ENCODE measurements at places on chromosomes 11 and 22.

- DNase-seq = peak; percentile 100
Observed at GRCh38 chr11:119491753-119492510, 69.0 kb upstream of the THY1 start.

- no peak for DNase-seq
Observed at GRCh38 chr11:115961159-115962003, 457.2 kb upstream of the CADM1 start.

DNA sequence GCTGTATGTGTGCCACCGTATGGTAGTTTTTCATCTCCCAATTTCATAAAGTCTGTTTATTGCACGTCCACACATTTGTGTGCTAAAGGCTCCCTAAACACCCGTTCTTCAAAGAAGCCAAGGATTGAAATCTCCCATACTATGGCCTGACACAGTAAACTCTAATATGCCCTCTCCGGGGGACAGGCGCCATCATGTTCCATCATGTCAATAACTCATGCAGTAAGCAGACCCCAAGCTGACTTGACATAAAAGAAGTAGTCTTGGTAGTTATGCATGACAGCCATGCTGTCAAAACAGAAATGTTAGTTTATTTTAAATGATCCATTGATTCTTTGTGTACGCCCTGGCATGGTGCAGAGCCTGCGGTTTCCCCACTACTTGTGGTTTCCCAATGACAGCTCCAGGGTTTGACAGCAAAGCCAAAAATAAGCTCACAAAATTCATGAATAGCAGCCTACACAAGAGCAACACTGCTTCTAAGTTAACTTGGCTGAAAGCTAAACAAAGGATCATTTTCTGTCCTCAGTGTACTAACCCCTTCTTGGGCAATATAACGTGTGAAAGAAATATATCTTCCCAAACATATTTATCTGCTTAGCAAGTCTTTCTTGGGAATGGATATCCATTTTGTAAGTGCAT lies 56.5 kb upstream of the CABP7 start:
- DNase-seq = no peak

- DNase-seq = no peak
Observed at GRCh38 chr22:20238536-20238900, 29.6 kb downstream of the RTN4R start.

DNA sequence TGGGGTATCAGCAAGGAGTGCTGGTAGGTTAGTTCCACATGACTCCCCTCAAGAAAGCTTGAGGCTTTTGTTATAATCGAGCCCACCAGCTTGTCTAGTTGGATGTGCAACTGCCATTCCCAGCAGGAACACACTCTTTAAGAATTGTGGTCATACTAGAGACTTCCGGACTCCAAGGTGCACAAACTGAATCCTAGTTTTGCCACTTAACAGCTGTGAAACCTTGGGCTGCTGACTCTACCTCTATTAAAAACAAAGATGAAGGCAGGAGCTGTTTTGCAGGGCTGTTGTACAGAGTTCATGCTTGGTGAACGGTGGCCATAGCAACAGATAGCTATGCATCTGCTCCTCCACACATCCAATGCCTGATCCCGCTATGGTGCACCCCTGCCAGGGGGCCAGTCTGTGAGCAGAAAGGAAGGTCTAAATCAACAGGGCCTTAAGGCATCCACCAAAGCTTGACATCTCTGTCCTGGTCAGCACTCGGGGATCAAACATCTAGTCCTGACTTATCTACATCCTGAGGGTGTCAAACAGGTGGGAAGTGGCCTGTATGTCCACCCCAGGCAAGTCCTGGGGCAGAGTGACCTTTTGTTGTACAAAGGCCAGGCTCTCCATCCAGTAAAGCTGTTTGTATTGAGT lies 36.4 kb downstream of the DKK3 start:
- no peak for DNase-seq

DNA sequence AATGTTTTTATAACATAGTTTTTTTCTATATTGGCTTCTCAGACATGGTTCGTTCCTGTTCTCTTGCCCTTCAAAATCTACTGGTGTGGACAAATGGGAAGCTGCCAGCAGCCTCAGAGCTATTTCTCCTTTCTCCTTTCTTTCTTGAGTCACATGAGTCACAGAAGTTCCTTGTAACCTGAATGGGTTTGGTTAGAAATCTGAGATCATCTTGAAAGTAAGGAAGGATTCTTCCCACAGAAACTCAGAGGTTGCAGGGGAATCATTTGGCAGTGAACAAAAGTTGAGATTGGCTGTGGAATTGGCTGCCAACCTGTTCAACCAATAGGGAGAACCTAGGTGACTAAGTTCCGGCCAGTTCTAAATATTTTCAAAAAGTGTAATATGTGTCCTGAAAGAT lies 12.5 kb downstream of the PLET1 start:
- no peak for DNase-seq

- no peak for DNase-seq
Observed at GRCh38 chr11:16985297-16985696, 28.9 kb downstream of the PLEKHA7 start.

- DNase-seq = no peak
Observed at GRCh38 chr22:25741692-25742626, at the start of gene MYO18B. Gene MYO18B (plus strand): TSS chr22:25742188. CDS start chr22:25761093, 18,905 bp downstream.

DNA sequence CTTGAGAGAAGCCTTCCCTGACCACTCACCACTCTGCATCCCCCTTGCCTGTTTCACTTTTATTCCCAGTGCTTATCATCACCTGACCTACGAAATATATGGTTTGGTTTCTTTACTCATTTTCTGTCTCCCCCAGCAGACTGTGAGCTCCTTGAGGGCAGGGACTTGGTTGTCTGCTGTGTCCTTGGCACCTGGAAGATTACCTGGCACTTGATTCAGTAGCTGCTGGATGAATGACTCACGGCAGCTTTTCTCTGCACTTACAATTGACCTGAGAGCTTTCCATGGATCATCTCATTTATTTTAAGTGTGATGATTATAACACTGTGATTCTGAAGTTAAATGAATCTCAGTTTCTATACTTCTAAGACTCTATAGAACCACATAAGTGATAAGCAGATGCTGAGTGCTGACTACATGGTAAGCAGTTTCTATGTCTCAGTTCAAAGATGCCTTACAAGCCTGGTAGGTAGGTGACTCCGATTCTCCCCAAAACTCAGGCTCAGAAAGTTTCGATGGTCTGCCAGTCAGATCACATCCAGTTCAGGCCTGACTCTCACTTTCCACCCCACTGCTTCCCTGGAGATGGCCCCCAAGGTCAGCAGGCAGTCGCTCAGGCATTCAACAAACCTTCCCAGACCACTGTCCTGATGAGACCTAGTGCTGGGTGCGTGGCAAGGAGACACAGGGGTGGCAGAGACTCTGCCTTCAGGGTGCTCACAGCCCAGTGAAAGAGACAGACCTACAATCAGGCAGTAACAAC lies 11.6 kb downstream of the IL2RB start:
- DNase-seq = no peak

GRCh38 chr11:122154227-122154626 lies 38.2 kb upstream of the BLID start:
- no peak for DNase-seq

DNA sequence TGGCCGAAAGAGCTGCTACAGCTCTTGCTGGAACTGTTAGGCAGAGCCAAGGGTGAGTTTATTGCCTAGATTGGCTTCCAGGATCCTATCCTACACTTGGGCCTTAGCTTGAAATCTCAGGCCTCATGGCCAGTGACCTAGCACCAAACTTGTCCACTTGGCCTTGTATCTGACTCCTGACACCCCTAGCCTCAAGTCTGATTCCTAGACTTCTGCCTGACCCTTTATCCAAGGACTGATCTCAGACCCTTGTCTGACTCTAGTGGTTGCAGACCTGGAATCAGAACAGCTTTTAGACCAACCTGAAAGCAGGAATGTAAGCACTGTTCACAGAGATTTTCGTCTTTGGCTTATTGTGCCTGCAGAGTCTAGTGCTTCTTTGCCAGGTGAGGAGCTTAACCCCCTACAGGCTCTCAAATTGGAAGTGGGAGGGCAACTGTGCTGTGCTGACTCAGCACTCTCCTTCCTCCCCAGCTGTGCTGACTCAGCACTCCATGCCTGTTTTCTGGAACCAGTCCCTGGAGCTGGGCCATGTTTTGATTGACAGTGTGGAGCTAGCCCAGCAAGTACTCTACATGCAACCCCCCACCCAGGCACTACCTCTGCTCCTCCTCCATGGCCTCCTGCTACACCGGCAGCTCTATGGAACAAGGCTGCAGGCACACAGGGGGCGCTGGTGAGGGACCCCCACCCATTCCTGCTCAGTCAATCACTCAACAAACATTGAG lies 35.1 kb downstream of the RRP8 start:
- DNase-seq = peak; percentile 88

GRCh38 chr11:96424693-96425092 lies 34.9 kb downstream of the JRKL start:
- DNase-seq = no peak

GRCh38 chr11:133081730-133082452 lies 450.4 kb downstream of the OPCML start:
- DNase-seq = no peak

- no peak for DNase-seq
Observed at GRCh38 chr11:12175694-12176241, 65.4 kb downstream of the MICAL2 start.

DNA sequence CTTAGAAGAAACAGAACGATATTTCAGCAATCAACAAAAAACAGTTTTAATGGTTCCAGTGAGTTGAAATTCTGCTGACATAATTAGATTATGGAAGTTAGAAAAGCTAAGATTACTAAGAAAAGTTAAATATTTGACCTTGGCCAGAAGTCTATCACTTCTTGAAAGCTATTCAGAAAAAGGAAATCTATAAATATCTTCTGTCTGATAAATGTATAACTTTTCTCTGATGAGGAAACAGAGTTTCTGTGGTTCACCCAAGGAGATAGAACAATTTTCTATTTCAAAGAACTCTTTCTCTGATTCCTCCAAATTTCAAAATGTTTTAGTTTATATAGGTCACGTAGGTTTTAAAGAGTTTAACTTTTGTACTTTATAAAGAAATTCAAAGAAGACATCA lies 438.4 kb upstream of the CHORDC1 start:
- DNase-seq = no peak

GRCh38 chr22:32888976-32889375 lies 87.5 kb downstream of the TIMP3 start:
- DNase-seq = no peak

GRCh38 chr11:117877120-117877784 lies 794 bp upstream of the FXYD6 start:
- DNase-seq = peak; percentile 34

- no peak for DNase-seq
Observed at GRCh38 chr11:2169005-2169378, 2.6 kb downstream of the TH start.

- DNase-seq = no peak
Observed at GRCh38 chr11:119730789-119731386, 1.9 kb upstream of the NECTIN1 start.

GRCh38 chr22:31585161-31585859 lies 76.7 kb downstream of the PISD start:
- DNase-seq = no peak

DNA sequence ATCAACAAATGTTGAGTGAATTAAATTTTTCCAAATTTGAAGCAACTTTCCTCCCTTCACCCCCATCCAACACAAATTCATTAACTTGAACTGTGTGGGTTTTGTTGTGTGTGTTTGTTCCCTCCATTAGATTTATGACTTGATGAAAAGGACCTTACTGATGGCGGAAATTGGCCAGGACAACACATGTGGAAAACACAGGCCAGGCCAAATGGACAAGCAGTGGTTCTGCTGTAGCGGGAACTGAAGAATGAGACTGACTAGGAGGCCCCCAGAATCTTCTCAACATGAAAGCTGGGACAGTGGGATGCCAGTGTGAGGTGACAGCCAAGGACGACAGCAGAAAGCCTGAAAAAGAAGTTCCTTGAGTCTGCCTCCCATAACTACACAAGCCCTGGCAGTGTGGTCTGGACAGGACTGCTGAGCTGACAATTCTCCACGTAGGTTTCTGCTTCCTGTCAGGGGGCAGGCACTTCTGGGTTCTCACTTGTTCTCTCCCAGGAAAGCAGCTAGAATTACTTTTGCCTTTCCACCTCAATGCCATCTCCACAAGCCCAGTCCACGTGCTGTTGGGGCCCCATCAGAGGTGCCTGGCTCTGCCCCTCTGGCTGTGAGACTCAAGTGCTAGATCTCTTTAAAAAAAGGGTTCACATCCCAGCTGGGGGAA lies 94.3 kb downstream of the ETS1 start:
- no peak for DNase-seq

DNA sequence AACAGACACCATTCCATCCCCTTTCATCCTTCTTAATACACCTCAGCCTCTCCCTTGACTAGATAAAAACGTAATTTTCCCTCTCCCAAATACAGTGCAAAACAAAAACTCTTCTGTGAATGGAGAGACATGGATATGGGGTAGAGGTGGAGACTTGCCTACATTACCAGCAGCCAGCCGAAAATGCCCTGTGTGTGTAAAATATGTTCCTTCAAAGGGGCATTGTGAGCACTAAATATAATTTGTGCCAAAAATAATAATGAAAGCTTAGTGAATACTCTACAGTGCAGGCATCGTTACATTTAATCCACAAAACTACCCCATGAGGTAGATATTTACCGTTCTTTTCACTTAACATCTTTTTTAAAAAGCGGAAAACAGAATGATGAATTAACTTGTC lies 1.0 kb upstream of the TRIM44 start:
- no peak for DNase-seq

DNA sequence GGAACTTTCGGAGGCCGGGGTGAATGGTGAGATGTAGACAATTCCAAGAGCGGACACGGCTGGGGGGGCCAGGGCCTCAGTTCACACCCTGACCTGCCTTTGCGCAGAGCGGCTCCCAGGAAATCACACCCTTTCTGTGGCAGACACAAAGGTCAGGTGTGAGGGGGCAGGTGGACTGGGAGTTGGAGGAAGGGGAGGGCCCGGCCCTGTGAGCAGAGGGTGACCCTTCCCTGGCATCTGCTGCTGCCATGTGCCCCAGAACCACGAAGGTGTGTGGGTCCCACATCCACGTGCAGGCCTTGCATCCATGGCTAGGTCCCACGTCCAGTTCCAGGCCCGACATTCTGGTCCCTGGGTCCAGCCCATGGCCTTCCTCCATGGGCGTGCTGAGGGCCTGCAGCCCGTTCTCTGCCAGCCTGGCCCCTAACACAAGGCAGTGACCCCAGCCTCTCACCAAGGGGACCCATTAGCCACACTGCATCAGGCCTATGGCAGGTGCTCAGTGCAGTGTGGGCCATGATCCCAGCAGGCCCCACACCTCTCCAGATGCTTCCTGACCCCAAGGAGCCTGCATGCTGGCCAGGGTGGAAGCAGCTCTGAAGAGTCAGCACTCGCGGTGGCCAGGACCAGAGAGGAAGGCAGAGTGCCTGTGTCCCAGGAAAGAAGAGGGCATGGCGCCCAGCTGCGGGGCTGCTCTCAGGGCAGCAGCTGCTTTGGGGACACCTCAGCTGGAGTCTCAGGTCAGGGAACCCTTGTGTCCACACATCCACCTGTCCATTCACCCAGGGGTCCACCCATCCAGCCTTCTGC lies 18.9 kb upstream of the PIM3 start:
- no peak for DNase-seq

- DNase-seq = no peak
Observed at GRCh38 chr22:17943533-17944249, 80.7 kb downstream of the MICAL3 start.

DNA sequence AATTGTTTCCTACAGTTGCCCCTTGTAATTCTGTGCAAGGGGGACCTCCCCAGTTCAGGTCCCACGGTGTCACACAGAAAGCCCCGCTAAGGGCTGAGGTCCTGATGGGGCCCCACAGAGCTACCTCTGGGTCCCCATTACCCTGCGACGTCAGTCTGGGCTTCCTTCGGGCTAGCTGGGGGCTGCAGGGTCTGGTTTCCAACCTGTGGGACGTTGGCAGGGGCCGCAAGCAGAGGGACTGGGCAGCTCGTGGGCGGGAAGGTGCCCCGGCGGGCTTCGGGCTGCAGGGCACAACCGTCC lies 698 bp downstream of the SLC37A4 start:
- DNase-seq = no peak

- DNase-seq = no peak
Observed at GRCh38 chr11:65141896-65142494, 7.7 kb upstream of the SYVN1 start.

Data from NCI-H1105 (cell line).